ENCODE measurements at places on chromosomes 1 and 21.

GRCh38 chr1:37515185-37516034 is 844 bp upstream of the MEAF6 start:
- no peaks in the 10 kb centered on the region for H3K27me3 ChIP-seq
- H3K4me3 ChIP-seq: peak overlapping the region; percentile 61
- no peak for DNase-seq
- H3K36me3 ChIP-seq: peaks cover 27% of the 10 kb centered on the region
- peak overlapping the region; percentile 88 for H3K27ac ChIP-seq

GRCh38 chr21:43317959-43318358 is 109.0 kb downstream of the SIK1 start:
- no peaks in the 10 kb centered on the region for H3K36me3 ChIP-seq
- no peak overlapping the region for H3K27ac ChIP-seq
- no peak for DNase-seq
- no peaks in the 10 kb centered on the region for H3K27me3 ChIP-seq
- H3K4me1 ChIP-seq: no peaks in the 10 kb centered on the region

- peaks cover 81% of the 10 kb centered on the region for H3K4me1 ChIP-seq
- peaks cover 4% of the 10 kb centered on the region for H3K27me3 ChIP-seq
- 0 out of 2 replicates have a peak overlapping the region, but pooled peaks have one; percentile 3 for H3K27ac ChIP-seq
- no peak for DNase-seq
- peaks cover 4% of the 10 kb centered on the region for H3K36me3 ChIP-seq
Measured at GRCh38 chr21:45080232-45080631, 5.9 kb downstream of the ADARB1 start.

DNA sequence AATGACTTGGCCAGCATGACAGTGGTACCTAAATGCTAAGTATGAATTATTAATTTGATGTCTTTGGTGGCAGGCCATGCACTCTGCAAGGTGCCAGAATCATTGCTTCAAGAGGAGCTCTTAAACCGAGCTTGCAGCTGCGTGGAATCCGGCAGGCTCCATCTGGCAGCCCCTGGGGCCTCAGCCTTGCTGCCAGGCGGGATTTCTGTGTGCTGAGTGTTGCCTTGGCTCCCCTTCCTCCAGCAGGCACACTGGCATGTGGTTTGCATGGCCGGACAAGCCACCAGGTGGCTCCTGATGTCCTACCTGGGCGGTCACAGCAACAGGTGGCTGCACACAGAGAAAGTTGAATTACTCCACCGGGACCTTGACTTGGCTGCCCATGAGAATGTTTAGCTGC is 155.4 kb downstream of the URB2 start:
- H3K27me3 ChIP-seq: no peaks in the 10 kb centered on the region
- no peaks in the 10 kb centered on the region for H3K36me3 ChIP-seq
- H3K4me3 ChIP-seq: no peak overlapping the region
- no peak overlapping the region for H3K27ac ChIP-seq

- H3K4me3 ChIP-seq: no peak overlapping the region
- DNase-seq: no peak
- peaks cover 31% of the 10 kb centered on the region for H3K4me1 ChIP-seq
- H3K27me3 ChIP-seq: no peaks in the 10 kb centered on the region
Measured at GRCh38 chr1:41791667-41792484, 126.8 kb downstream of the HIVEP3 start.

GRCh38 chr1:209767706-209768105 is 11.9 kb downstream of the TRAF3IP3 start:
- peak overlapping the region; percentile 49 for H3K4me3 ChIP-seq
- DNase-seq: peak; percentile 68
- H3K27ac ChIP-seq: peak overlapping the region; percentile 93
- peaks cover 35% of the 10 kb centered on the region for H3K36me3 ChIP-seq
- peaks cover 57% of the 10 kb centered on the region for H3K4me1 ChIP-seq
- H3K27me3 ChIP-seq: no peaks in the 10 kb centered on the region

GRCh38 chr21:27060190-27060589 is 93.3 kb upstream of the ADAMTS5 start:
- no peaks in the 10 kb centered on the region for H3K4me1 ChIP-seq
- no peak for DNase-seq
- no peaks in the 10 kb centered on the region for H3K27me3 ChIP-seq
- no peak overlapping the region for H3K27ac ChIP-seq
- H3K36me3 ChIP-seq: no peaks in the 10 kb centered on the region
- H3K4me3 ChIP-seq: no peak overlapping the region

DNA sequence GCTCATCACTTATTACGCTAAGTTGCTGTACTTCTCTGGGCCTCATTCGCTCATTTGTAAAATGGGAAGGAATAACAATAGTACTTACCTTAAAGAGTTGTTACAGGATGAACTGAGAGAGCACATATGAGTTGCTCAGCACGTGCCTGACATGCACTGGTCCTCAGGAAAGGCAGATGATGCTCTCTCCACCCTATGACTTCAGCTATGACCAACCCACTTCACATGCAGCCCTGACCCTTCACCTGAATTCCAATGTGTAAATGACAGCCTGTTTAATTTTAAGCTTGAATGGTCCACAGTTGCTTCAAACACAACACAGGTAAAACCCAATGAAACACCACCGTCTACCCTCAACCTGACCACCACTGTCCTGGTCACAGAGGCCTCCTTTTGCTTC is 32.9 kb downstream of the GADD45A start:
- H3K4me3 ChIP-seq: no peak overlapping the region
- H3K4me1 ChIP-seq: peaks cover 21% of the 10 kb centered on the region
- no peaks in the 10 kb centered on the region for H3K36me3 ChIP-seq
- no peak overlapping the region for H3K27ac ChIP-seq
- no peaks in the 10 kb centered on the region for H3K27me3 ChIP-seq

DNA sequence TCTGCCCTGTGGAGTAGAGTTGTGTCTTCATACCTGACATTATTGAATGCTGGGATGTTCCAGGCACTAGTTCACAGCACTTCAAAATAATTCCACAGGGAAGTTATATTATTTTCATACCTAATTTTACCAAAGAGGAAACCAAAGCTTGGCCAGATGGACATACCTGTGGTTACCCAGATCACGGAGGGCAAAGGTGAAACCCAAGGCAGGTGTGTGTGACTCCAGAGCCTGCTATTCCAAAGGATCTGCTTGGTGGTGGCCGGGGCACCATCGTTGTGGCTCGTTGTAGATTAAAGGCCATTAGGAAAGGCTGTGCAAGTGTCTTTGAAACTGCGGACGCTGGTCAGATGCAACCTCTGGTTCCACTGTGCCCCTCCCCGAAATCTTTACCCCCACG is 108.6 kb downstream of the ZBTB18 start:
- H3K4me3 ChIP-seq: no peak overlapping the region
- no peak for DNase-seq
- H3K27me3 ChIP-seq: no peaks in the 10 kb centered on the region
- H3K36me3 ChIP-seq: no peaks in the 10 kb centered on the region
- no peaks in the 10 kb centered on the region for H3K4me1 ChIP-seq

DNA sequence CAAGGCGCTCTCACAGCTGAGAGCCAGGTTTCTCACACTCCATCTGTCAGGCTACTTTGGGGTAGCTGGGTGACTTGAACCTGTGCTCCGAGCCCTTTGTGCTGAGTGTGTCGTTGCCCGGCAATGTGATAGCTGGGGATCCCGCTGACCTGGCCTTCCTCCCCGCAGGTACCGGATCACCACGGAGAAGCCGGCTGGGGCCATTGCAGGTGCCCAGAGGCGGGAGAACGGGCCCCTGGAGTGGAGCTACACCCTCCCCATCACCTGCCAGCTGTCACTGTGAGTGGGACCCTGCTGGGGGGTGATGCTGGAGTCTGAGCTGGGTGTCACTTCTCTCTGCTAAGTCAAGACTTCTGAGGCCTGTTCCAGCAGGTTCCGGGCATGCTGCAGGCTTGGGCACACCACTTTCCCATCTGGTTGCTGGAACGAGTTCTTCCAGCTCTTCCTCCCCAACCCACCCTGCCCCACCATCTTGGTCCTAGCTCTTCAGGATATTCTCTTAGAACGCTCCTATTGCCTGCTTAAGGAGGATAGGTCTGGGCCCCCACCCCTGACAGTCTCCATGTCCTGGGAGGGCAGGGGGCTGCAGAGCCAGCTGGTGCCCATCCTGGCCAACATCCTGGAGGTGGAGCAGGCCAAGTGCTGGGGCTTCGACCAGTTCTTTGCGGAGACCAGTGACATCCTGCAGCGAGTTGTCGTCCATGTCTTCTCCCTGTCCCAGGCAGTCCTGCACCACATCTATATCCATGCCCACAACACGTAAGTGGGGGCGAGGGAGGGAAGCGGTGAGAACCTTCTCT is 7.5 kb downstream of the IKBKE start:
- H3K36me3 ChIP-seq: peaks cover 77% of the 10 kb centered on the region
- H3K27me3 ChIP-seq: no peaks in the 10 kb centered on the region
- no peak overlapping the region for H3K4me3 ChIP-seq

- peaks cover 5% of the 10 kb centered on the region for H3K27me3 ChIP-seq
- H3K27ac ChIP-seq: no peak overlapping the region
- H3K4me1 ChIP-seq: no peaks in the 10 kb centered on the region
- no peak overlapping the region for H3K4me3 ChIP-seq
- no peak for DNase-seq
Measured at GRCh38 chr1:175537571-175537970, 205.8 kb downstream of the TNR start.

DNA sequence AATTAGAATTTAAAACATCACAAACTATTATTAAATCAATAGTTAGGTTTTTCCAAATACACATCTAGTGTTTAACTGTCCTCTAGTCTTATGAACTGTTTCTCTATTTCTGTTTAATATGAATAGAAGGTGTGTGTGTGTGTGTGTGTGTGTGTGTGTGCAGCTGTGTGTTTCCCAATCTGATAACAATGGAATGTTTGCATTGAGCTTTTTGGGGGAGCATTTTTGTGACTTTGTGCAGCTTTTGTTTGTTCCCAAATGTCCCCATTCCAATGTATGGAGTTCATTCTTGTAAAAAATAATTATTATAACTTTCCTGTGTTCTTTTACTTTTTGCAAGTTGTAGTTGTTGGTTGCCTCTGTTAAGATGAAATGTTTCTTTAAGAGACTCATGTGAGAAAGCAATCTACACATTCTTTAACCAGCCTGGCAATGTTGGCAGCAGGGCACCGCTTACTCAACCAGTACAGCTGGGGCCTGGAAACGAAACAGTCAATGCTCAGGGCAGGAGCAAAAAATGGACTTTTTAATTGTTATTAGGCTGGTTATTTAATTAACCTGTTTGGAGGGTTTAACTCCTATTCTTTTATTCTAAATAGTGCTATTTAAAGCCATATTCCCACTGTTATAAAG is 354.3 kb downstream of the SRGAP2C start:
- no peak for DNase-seq
- H3K4me3 ChIP-seq: no peak overlapping the region
- H3K27me3 ChIP-seq: no peaks in the 10 kb centered on the region
- no peaks in the 10 kb centered on the region for H3K36me3 ChIP-seq
- no peak overlapping the region for H3K27ac ChIP-seq

DNA sequence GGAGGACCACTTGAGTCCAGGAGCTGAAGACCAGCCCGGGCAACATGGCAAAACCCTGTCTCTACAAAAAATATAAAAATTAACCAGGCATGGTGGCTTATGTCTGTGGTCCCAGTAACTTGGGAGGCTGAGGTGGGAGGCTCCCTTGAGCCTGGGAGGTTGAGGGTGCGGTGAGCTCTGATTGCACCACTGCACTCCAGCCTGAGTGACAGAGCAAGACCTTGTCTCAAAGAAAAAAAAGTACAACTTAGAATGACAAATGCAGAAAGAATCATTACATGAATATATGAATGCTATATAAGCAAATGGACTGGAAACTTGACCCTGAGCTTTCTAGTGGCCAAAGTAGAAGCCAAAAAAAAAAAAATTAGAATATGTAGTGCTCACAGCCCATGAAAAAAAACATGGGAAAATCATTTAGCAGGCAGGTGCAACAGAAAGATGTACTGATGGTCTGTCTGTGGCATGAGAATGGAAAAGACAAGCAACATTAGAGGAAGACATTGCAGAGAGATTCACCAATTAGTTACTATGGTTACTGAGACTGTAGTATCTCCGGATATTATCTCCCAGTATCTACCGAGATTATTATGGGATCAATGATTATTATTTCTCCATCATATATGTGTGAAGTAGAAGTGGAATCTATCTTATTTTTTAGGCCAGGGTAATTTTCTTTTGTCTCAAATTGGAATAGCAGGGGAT is 19.2 kb downstream of the ELAPOR1 start:
- H3K27ac ChIP-seq: no peak overlapping the region
- H3K4me3 ChIP-seq: no peak overlapping the region
- H3K4me1 ChIP-seq: no peaks in the 10 kb centered on the region
- DNase-seq: no peak
- H3K27me3 ChIP-seq: no peaks in the 10 kb centered on the region
- no peaks in the 10 kb centered on the region for H3K36me3 ChIP-seq

- H3K27ac ChIP-seq: no peak overlapping the region
- H3K4me1 ChIP-seq: no peaks in the 10 kb centered on the region
- H3K27me3 ChIP-seq: no peaks in the 10 kb centered on the region
- no peak overlapping the region for H3K4me3 ChIP-seq
Measured at GRCh38 chr1:27940297-27940696, 5.5 kb downstream of the SMPDL3B start.

DNA sequence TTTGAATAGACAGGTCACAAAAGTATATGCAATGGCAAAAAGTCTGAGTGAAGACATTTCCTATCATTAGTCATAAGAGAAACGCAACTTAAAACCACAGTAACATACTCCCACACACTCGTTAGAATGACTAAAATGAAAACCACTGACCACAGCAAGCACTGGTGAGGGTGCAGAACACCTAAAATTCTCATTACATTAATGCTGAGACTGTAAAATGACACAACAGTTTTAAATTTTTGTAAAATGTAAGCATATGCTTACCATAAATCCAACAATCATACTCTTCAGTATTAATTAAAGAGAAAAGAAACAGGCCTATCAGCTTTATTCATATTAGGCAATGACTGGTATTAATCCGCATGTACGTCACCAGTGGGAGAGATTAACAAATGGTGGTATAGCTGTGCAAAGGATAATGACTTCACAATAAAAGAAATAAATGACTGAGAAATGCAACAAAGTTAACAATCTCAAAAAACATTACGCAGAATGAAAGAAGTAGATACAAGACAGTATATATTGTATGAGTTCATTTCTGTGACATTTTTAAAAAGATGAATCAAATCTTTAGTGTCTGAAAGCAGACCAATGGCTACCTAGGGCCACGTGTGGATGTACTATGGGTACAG is 253.5 kb downstream of the AKT3 start:
- H3K27me3 ChIP-seq: no peaks in the 10 kb centered on the region
- peaks cover 7% of the 10 kb centered on the region for H3K4me1 ChIP-seq

GRCh38 chr1:218348628-218349071 is 3.5 kb downstream of the TGFB2 start:
- no peaks in the 10 kb centered on the region for H3K27me3 ChIP-seq
- H3K27ac ChIP-seq: no peak overlapping the region
- no peaks in the 10 kb centered on the region for H3K36me3 ChIP-seq
- no peak for DNase-seq

DNA sequence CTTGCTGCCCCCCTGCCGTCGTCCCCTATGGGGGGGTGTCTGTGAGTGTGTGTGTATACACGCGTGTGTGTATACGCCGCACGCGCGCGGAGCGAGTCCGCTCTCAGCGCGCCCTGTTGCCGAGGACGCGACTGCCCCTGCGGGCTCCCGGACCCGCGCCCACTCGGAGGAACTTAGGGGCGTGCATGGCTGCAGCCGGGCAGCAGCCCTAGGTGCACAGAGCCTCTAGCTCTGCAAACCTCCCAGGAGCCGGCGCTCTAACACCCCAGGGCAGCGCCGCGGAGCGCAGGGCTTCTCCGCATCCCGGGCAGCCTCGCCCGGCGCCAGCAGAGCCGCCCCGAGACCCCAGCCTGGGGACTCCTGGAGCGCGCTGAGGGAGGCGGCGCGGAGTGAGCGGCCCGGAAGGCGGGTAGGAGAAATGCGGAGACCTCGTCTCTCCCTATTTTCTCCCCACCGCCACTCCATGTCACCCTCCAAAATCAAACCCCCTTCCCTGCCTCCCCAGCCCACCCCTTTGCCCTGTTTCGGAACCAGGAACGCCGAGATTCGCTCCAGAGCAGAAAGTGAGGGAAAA is 574 bp downstream of the ITPKB start:
- peaks cover 54% of the 10 kb centered on the region for H3K4me1 ChIP-seq
- DNase-seq: peak; percentile 60
- peak overlapping the region; percentile 95 for H3K27ac ChIP-seq

Measured in DND-41 (cell line).